Osteoblast (primary cell): ENCODE measurements at places on chromosomes 3 and 15. TPM values are rescaled to one million over a fixed set of nuclear protein-coding genes. Genes with fewer than 3 reads are reported as not detected.

Gene CADPS
- 3.2 TPM in 1 of 2 replicates, not detected in the other for total RNA-seq

Gene IVD
- 38.6 and 46.3 TPM in 2 replicates for total RNA-seq

Gene IL17RE
- total RNA-seq = 0.29 and 0.72 TPM in 2 replicates

Gene IL12A
- 3.2 and 4.7 TPM in 2 replicates for total RNA-seq

Gene EIF4E3
- total RNA-seq = 2.9 and 3.5 TPM in 2 replicates

Gene ADAMTS9
- total RNA-seq = 2.7 and 4.0 TPM in 2 replicates

Gene WDR5B
- 9.8 and 10.9 TPM in 2 replicates for total RNA-seq
